ENCODE measurements at places on chromosomes 12 and 14.

DNA sequence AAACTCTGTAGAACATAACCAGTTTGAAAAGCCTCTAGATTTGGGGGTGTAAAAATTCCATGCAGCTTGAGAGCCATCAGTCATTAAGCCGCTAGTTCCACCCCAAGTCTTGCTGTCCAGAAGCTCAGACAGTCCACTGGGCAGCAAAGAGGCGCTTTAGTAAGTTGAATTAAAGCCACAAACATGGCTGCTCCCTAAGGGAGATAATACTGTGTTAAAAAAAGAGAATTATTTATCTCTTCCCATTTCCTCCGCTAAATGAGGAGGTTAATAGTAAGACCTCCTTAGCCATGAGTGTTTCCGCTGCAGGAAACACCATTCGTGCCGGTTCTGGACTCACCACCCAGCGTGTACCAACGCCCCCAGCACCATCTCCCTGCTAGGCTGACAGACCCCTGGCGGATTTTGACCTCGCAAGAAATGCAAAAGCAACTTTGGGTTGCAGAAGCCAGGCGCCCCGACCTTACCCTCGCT lies 536 bp downstream of the TM7SF3 start:
- DNase-seq = peak; percentile 47

GRCh38 chr12:123142921-123143735 lies 7.8 kb downstream of the PITPNM2 start:
- peak; percentile 87 for DNase-seq

DNA sequence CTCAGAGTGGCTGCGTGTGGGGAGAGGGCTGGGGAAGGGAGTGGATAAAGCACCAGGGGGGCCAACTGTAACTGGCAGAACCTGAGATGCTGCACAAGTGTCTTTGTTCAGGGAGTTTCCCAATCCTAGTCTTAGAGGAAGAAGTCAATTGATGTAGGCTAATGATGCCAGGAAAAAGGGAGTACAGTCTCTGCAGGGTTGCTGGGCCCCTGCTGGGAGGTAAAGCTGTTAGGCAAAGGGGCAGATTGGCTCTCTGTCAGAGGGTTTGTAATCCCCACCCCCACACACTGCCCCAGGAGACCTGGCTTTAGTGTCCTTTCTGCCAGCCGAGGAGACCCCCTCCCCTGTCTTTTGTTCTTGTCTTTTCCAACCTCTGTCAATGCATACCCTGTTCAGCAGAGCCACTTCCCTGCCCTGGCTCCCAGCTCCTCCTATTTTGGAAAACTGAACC lies 178.4 kb downstream of the KCNA5 start:
- DNase-seq = peak; percentile 100

- DNase-seq = no peak
These were observed 38.8 kb upstream of the GAS2L3 start for GRCh38 chr12:100534625-100535227.

- peak; percentile 96 for DNase-seq
These were observed 44.0 kb upstream of the OTX2 start for GRCh38 chr14:56854325-56854724.

DNA sequence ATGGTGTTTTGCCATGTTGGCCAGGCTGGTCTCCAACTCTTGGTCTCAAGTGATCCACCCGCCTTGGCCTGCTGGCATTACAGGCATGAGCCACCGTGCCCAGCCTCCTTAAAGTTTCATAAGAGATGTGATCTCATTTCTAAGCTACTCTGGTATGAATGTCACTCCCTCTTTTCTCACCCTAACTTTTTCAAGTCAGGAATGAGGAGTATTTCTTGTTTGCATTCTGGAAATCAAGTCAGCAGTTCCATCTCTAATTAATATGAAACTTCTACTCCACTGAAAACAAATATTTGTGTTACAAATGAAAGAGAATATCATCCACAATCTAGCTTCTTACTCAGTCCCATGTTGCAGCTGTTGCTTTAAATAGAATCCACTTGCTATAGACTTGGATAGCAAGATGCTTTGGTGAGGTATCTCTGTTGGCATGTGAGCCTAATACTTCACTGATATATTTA lies 61.3 kb downstream of the ARF6 start:
- no peak for DNase-seq

GRCh38 chr12:22046968-22047390 lies 961 bp downstream of the CMAS start:
- no peak for DNase-seq
